ENCODE measurements at places on chromosomes 11 and 22.
A peak's percentile ranks its signal among the peaks of the same experiment; 100 is the strongest.

DNA sequence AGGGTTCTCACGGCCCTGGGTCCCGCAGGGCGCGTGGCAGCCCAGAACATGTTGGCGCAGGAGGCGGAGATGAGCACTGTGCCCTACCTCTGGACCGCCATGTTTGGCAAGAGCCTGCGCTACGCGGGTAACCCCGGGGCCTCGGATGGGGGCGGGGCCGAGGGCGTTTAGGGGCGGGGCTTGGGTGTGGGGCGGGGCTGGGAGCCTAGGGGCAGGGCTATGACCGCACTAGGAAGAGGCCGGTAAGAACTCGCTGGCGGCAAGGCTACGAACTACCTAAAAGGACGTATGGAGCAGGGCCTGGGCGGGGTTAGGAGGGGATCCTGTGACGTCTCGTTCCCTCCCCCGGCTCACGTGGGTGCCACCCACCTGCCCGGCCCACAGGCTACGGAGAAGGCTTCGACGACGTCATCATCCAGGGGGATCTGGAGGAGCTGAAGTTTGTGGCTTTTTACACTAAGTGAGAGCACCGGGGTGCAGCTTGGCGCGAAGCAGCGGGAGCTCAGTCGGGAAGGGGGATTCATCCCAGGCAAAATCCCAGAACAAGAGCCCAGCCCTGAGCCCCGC is 2.8 kb upstream of the LZTR1 start:
- peak; percentile 97 for DNase-seq

DNA sequence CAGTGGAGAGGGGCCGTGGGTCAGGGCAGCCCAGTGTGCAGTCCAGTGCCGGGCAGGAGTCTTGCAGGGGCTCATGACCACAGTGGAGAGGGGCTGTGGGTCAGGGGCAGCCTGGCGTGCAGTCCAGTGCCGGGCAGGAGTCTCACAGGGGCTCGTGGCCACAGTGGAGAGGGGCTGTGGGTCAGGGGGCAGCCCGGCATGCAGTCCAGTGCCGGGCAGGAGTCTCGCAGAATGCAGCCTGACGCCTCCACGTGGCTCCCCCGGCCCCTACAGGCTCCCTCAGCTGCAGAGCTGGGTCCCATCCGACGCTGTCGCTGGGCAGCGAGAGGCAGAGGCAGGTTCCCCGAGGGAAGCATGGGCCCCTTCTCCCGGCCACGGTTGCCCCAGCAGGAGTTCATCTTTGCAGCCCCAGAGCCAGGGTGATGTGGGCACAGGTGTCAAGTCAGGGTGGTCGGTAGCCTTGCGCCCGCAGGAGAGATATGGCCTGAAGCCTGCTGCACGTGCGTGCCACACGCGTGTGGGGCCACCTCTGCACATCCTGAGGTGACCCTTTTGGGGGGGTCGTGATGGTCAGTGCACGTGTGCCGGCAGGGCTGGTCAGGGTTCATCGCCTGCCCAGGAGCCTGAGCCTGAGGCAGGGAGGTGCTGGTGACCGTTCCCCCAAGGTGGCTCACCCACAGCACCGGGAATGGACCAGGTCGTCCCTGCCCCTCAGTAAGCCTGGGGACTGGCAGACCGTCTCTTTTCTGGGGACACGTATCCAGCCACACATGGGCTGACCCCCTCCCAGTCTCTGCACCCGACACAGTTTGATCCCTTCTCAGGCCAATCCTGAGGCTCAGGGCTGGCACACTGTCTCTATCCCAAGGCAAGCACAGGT is 2.9 kb downstream of the IFITM5 start:
- no peak for DNase-seq

DNA sequence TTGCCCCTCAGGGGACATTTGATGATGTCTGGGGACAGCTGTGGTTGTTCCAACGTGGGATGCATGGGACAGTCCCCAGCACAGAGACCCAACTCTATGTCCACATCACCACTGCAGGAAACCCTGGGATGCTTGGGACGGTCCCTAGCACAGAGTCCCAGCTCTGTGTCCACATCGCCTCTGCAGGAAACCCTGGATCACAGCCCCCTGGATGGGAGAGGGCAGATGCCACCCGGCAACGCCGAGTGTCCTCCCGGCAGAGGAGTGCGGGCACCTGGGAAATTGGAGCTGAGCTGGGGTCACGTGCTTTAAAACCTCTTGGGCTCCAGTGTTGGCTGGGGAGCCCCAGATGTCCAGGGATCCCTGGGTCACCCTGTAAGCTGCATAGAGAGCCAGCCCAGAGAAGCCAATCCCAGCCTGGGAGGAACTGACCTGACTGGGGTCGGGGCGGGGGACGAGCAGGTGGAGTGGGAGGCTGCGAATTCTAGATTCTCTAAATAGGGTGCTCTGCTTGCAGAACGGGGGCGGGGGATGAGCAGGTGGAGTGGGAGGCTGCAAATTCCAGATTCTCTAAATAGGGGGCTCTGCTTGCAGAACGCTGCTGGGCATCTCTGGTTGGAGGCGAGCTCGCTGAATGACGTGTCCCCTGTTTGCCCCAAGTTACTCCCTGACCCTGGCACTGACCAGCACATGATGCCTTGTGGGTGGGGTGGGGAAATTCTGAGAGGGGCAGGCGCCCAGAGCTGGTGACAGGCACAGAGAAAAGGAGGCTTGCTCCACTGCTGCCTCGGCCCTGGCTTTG is 1197.8 kb downstream of the BRD1 start:
- DNase-seq, result no peak

- DNase-seq, result peak; percentile 46
These were observed 13.1 kb upstream of the RPL3 start for GRCh38 chr22:39332441-39333064.

DNA sequence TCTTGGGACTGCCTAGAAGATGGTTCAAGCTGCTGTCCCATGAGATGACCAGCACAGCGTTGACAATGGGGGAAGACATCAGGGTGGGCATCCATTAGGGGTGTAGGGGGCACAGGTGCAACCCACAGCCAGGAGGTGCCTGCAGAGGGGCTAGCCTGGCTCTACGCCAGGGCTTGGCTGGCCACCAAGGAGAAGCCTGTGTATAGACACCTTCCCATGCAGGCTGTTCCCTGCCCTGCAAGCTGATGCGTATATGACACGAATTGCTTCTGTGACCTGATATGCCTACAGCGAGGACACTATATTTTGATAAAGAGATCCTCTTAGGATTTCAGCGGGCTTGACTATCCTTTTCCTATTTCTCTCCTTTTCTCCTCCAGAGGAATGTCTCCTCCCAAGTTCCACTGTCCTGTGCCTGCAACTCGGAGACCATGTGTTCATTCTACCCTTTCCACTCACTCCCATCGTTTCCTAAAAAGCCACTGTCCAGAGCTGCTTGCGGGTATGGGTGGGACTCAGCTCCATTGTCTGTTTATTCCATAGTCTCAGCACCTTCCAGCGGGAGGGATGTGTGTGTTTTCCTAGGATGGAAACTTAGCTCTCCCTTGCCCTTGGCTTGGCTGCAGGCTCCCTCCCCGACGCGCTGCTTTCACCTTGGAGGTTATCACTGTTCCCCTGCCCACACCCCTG is 56.1 kb downstream of the ST14 start:
- no peak for DNase-seq

DNA sequence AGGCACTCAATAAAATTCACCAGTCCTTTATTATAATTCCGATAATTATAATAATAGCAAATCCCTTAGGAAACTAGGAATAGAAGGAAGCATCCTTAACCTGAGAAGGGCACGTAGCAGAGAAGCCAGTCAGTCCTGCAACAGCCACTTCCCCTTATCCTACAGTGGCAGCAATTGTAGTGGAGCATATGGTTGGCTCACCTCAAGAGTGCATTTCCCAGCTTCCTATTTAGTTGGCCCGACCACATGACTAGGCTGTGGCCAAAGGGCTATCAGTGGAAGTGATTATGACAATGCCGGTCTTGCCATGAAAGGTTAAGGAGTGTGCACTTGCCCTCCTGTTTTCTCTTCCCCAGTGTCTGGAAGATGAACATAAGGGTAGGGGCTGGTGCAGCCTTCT is 27.0 kb downstream of the TESMIN start:
- peak; percentile 16 for DNase-seq

DNA sequence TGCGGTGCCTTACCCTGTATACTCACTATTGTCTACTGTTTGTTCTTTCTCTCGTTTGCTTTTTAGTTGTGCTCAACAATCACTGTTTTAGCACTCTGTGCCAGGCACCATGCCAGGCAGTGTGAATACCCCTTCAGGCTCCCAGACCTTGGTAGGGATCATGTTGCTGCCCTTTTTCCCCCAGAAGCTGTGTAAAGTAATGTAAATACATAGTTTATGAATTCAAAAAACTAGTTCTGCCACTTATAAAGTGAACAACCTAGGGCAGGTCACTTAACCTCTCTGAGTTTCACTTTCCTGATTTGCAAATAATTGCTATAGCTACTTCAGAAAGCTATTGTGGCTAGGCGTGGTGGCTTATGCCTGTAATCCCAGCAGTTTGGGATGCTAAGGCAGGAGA is 81.0 kb upstream of the CTSC start:
- no peak for DNase-seq

DNA sequence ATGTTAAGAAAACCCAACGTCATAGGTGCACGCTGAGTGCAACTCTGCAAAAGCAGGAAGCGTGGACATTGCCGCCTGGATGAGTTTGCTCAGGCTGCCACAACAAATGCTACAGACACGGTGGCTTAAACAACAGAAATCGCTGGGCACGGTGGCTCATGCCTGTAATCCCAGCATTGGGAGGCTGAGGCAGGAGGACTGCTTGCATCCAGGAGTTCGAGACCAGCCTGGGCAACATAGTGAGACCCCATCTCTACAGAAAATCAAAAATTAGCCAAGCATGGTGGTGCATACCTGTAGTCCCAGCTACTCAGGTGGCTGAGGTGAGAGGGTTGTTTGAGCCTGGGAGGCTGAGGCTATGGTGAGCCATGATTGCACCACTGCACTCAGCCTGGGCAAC is 13.4 kb upstream of the PGA3 start:
- DNase-seq, result no peak

- no peak for DNase-seq
These were observed 109.8 kb downstream of the ATXN10 start for GRCh38 chr22:45781459-45781858.

DNA sequence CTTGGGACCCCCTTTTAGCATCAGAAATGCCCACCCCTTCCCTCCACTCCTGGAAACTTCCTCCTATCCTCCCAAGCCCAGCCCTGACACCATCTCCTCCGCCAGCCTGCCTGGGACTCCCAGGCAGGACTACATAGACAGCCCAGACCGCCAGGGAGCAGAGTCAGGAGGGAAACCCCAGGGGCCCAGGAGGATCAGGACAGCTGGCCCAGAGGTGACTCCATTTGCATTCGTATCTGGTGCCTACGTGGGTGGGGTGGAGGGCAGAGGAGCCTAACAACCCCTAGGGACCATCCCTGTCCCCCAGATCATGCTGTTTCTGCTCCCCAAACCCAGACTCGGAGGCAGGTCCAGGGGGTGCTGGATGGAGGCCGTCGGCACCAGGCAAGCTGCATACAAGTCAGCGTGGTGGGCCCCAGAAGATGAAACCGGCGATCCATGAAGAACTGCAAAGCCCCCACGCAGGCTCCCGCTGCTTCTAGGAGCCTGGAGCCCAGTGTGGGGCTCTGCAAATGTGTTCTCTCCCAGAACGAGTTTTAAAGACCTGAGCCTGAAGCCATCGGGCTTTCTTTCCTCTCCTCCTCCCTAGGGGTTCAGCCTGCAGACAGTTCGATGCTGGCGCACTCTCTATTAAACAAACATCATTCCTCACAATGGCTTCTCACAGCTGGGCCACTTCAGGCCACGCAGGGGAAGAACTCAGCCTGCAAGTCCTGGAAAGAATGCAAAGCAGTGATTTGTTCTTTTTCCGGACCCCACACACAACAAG is 1506.8 kb downstream of the BRD1 start:
- DNase-seq, result no peak

DNA sequence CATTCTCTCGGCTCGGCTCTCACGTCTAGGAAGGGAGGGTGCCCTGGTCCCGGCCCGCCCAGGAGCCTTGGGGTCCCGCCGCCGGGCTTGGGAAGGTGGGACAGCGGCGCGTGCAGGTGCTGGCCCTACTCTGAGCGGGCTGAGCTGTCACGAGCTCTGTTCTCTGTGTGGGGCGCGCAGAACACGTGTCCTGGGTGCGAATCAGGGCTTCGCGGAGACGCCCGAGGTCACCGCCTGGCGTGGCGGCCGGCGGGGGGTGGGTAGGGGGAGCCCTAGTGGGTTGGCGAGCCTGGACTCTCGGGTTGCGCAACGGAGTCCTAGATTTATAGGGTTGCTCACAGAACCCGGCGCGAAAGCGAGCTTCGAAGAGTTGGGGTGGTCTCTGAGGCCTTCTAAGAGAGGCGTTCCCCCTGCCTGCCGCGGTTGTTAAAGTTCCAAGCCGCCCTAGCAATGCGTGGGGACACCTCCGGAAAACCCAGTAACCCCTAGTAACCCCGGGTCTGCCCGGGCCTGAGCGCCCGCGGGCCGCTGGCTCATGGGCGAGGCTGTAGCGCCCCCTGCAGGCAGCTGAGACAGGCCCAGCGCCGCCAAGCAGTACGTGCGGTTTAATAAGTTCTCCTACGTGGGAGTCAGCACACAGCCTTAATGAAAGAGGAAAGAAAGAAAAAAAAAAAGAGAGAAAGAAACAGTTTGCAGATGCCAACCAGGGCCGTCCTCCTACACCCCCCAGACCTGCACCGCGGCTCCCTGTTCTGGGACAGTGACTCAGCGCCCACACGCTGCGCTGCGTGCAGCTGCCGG is 2.7 kb downstream of the ADM start:
- peak; percentile 85 for DNase-seq

- peak; percentile 13 for DNase-seq
These were observed 66.1 kb downstream of the RBMXL2 start for GRCh38 chr11:7154881-7155361.

GRCh38 chr11:126279191-126279590 is 3.7 kb upstream of the TIRAP start:
- peak; percentile 36 for DNase-seq

- no peak for DNase-seq
These were observed 209.2 kb upstream of the NARS2 start for GRCh38 chr11:78783846-78784245.

GRCh38 chr11:77086521-77087472 is 15.8 kb upstream of the OMP start:
- peak; percentile 91 for DNase-seq

DNA sequence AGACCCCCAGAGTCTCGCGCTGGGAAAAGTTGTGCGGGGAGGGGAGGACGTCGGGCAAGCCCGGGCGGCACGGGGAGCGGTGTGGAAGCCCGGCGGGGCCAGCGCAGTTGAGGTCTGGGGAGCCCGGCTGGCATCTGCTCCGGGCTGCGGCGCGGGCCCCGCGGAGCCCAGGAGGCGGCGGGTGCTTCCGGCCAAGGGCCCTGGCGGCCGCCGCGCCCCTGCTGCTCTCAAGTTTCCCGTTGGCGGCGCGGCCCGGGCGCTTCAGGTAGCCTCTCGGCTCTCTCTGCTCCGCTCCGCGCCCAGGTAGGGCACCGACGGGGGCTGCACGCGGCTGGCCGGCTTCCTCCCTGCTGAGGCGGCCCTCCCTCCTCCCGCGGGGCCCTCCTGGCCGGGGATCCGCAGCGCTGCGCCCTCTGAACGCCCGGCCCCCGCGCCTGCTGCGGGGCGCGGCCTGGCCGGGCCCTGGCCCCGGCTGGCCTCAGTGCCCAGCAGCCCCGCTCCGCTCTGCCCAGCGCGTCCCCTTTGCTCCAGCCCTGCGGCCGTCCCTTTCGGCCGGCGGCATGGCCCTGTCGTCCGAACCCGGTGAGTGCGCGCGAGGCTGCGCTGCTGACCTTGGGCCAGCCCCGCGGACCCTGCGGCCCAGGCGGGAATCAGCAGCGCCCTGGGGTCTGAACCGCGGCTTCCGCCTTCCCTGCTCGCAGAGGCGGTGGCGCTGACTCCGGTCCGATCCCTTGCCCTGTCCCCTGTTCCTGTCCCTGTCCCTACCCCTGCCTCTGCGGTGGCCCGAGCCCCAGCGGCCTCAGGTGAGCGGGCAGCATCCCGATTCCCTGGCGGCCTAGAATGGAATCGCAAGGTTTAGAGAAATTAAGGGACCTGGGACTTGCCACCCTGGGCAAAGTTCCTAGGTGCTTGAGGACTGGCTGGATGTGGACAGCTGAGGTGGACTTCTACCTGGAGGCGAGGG is 4.3 kb upstream of the AMPD3 start:
- DNase-seq, result peak; percentile 60
